ENCODE measurements at places on chromosomes 11 and 22.
A peak's percentile ranks its signal among the peaks of the same experiment; 100 is the strongest.

DNA sequence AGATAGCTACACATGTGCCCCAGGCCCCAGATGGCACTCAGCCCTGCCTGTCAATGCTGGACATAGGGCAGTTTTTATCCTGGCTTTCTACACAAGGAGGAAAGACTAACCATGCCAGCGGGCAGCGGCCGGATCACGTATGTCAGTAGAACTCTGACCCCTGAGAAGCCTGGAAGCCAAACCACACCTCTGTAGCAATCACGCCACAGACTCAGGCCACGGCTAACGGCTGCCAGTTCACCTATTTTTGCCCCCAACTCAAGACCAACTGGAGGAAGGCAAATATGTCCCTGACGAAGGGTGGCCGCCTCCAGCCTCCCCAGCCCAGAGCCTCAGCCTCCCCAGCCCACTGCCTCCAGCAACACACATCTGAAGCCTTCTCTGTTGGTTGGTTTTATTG, 7.2 kb upstream of the CD81 start:
- no peak for DNase-seq

DNA sequence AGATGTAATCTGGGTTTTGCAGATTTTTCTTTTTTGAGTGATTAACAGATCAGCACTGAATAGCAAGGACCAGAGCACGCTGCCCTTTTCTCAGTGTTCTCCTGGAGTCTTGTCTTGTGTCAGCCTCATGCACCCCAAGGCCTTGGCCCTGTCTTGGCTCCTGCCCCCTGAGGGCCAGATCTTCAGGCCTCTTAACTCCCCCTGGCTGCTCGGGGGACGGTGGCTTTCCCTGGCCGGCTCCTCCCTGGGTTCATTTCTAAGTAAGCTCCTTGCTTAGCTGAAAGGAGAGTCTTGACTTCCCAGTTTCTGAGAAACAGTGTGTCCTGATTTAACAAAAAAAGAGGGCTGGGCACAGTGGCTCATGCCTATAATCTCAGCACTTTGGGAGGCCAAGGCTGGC, 1139.3 kb downstream of the BRD1 start:
- DNase-seq = no peak

- DNase-seq = no peak
Measured at GRCh38 chr22:41078931-41079330, 13.5 kb upstream of the EP300 start.

DNA sequence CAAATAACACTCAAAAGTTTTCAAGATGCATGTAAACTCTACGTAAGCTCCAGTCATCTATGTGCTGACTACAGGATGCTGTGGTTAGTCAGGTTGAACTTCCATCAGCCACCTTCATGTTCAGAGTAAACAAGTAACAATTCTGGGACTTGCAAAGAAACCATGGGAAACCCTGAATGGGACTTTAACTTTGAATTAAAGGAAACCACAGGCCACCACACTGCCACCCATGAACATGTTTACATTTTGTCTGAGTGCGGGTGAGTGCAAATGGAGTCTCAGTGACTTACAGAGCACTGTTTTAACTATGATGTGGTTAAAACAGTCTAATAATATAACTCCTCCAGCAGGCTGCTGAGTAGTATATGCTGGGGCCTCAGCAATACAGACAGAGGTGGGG, 12.9 kb upstream of the SYTL2 start:
- no peak for DNase-seq

DNA sequence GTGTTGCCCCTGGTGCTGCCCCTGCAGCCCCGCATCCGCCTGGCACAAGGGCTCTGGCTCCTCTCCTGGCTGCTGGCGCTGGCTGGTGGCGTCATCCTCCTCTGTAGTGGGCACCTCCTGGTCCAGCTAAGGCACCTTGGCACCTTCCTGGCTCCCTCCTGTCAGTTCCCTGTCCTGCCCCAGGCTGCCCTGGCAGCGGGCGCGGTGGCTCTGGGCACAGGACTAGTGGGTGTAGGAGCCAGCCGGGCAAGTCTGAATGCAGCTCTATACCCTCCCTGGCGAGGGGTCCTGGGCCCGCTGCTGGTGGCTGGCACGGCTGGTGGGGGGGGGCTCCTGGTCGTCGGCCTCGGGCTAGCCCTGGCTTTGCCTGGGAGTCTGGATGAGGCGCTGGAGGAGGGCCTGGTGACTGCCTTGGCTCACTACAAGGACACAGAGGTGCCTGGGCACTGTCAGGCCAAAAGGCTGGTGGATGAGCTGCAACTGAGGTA, 278 bp downstream of the ROM1 start:
- no peak for DNase-seq

DNA sequence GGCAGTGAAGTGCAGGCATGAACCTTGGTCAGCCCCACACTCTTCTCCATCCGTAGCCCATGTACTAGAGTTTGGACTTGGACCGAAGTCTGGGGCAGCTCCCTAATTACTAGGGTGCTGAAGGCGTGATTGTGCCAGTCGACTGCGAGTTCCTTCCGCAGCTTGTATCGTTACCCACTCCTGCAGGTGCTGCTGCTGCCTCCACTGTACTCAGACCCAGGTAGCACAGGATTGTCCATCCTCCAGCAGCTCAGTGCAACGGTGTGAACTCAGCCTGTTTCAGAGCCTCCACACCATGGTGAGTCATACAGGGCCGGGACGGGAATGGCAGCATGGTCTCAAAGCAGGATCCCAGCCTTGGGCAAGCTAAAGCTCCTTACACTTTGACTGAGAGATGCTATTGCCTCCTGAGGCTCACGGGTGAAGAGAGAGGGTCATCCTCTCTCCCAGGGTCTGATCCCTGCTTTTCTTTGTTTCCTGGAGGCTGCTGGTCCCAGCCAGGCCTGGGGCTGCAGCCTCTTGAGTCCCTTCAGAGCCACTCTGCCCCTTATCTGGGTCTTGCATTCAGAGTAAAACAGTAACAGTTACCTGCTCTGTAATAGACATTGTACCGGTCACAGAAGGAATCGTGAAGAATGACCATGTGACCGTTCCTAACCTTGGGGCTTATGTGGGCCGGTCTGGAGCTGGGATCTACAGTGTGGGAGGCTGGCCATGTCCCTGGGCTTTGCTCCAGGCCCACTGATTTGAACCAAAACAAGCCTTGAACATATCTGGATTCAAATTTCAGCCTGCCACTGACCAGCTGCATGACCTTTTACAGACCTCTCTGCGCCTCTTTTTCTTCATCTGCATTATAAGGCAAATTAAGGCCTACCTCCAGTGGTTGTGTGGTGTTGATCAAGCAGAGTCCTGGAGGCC, 1.7 kb downstream of the TKFC start:
- DNase-seq = peak; percentile 42

- DNase-seq = no peak
Measured at GRCh38 chr22:19713650-19714311, 522 bp upstream of the SEPTIN5 start.

GRCh38 chr11:59754859-59755700, at the start of gene STX3:
Gene STX3 (plus strand): TSS chr11:59755376. CDS start chr11:59755606, 230 bp downstream.
- peak; percentile 75 for DNase-seq
